CD4-positive, alpha-beta T cell treated with Interleukin-6 at 100 ng/mL for 8 hours (primary cell): ENCODE measurements at places on chromosomes 4 and X.

- no peak for DNase-seq
Observed at GRCh38 chr4:76898949-76899645, 1.2 kb upstream of the SOWAHB start.

- DNase-seq: no peak
Observed at GRCh38 chrX:118682258-118683014, 45.0 kb upstream of the IL13RA1 start.

- no peak for DNase-seq
Observed at GRCh38 chr4:52010986-52011385, 9.2 kb downstream of the LRRC66 start.

GRCh38 chrX:101260435-101260834 lies 30.7 kb downstream of the TAF7L start:
- DNase-seq: no peak

- no peak for DNase-seq
Observed at GRCh38 chrX:2316534-2316933, 184.2 kb downstream of the DHRSX start.

DNA sequence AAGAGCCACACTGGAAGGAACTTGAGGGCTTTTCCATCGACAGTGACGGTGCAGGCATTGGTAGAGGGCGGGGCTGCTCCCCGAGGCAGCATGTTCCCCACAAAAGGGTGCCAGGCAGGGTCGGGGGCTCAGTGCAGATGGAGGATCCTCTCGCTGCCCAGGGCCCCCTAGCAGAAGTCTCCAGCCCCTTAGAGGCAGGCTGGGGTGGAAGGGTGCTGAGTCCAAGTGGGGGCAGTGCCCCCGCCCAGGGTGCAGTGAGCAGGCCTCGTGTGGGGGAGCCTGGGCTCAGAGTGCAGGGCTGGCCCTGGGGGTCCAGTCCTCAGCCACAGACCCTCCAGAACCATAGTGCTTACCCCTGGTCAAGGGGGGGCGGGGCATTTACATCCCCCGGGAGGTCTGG lies 9.0 kb downstream of the CPZ start:
- DNase-seq: no peak

DNA sequence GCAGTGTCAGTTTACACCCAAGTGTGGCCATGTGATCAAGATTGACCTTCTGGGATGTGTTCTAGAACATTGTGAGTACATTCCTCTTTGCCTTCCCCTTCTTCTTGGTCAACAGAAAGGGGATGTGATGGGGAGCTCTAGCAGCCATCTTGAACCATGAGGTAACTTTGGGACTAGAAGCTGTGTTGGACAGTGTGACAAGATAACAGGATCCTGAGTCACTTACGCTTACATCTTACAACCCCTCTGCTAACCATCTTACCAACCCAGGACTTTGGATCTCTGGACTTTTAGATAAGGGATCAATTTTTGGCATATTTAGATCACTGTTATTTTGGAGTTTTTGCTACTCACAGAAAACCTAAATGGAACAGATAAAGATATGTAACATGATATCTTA lies 625.6 kb downstream of the BCOR start:
- DNase-seq: no peak

DNA sequence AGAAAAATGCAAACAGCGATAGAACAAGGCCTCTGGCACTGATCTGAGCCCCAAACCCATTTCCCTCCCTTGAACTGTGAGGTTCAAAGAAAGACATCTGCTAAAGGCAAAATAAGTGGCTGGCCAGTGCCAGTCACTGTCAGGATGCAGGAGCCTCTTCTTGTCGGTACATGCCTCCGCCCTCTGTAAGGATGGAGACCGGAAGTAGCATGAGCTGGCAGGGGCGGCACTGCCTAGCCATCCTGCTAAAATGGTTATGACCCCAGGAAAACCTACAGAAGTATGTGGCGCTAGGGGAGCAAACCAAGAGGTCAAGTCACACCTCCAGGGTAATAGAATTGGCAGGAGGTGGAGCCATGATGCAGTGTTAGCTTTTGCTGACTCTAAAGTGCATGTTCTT lies 180.3 kb downstream of the DCLK2 start:
- no peak for DNase-seq

GRCh38 chrX:68918202-68918601 lies 89.4 kb downstream of the EFNB1 start:
- DNase-seq: no peak
